ENCODE measurements at places on chromosomes 6 and 20. TPM values are rescaled to one million over a fixed set of nuclear protein-coding genes. Genes with fewer than 3 reads are reported as not detected.

Gene PPP1R14C
- polyA plus RNA-seq: not detected

Gene DEFB132
- polyA plus RNA-seq: not detected

Gene CLDN20
- polyA plus RNA-seq: not detected

Gene MACROD2
- 1.3 TPM for polyA plus RNA-seq

Gene ARMC2
- polyA plus RNA-seq: 3.2 TPM

Gene C20orf96
- 1.1 TPM for polyA plus RNA-seq

Gene SEMG1
- not detected for polyA plus RNA-seq

Gene TRIM10
- polyA plus RNA-seq: not detected

Gene LTB
- 2,767 TPM for polyA plus RNA-seq

Gene PRDM13
- not detected for polyA plus RNA-seq

Gene PNPLA1
- 0.19 TPM for polyA plus RNA-seq

Gene UCKL1
- polyA plus RNA-seq: 67.9 TPM

Gene MUCL3
- polyA plus RNA-seq: not detected

Gene SOBP
- 1.0 TPM for polyA plus RNA-seq

Gene PI3
- 0.65 TPM for polyA plus RNA-seq

Gene NFS1
- polyA plus RNA-seq: 18.1 TPM

Gene CNBD2
- polyA plus RNA-seq: 6.3 TPM

Gene FRS3
- 2.9 TPM for polyA plus RNA-seq

Gene TREML4
- 2.2 TPM for polyA plus RNA-seq

Gene SIRPB1
- polyA plus RNA-seq: 2.0 TPM

Gene MROH8
- polyA plus RNA-seq: 2.0 TPM

Gene SLC32A1
- not detected for polyA plus RNA-seq

Gene STX11
- 11.5 TPM for polyA plus RNA-seq

Gene CD24
- 261 TPM for polyA plus RNA-seq

Gene GRM4
- polyA plus RNA-seq: not detected

Gene HLA-DOB
- 368 TPM for polyA plus RNA-seq

Gene SLC12A5
- polyA plus RNA-seq: 0.11 TPM

Gene ALDH8A1
- polyA plus RNA-seq: not detected

Gene B4GALT5
- 0.48 TPM for polyA plus RNA-seq

Gene MCCD1
- not detected for polyA plus RNA-seq

Gene LIME1
- polyA plus RNA-seq: 81.2 TPM

Gene EMILIN3
- not detected for polyA plus RNA-seq

All from IgD-negative memory B cell (primary cell).